ENCODE measurements at places on chromosomes 16 and 17. TPM values are rescaled to one million over a fixed set of nuclear protein-coding genes. Genes with fewer than 3 reads are reported as not detected.

IGF2BP1 gene
- 4.3 TPM for total RNA-seq

AXIN2 gene
- total RNA-seq = 2.3 TPM

KRTAP3-2 gene
- total RNA-seq = not detected

DNA sequence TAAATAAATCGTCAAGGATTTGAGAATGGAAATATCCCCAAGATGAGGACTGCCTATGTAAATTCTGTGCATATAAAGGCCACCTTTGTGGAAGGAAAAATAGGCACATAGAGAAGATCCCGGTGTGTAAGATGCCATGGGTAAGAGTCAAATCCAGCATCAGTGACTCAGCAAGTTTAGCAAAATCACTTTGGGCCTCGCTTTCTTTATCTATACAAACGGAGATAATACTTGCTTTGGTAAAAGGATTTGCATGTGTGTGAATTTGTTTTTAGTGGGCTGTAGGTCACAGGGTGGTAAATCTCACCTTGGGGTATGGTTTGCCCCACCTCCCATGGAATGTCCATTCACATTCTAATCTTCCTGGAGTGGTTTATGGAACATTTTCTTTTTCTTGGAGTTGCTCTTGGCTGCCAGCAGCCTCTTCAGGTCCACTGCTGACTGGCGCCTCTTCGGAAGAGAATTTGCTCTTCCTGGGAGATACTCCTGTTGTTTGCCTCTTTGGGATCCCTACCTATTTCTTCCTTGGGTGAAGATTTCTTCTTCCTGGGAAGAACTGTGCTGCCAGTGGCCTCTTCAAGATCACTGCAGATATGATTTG lies 587.6 kb downstream of the CDH11 start:
- DNase-seq = peak; percentile 2

DNA sequence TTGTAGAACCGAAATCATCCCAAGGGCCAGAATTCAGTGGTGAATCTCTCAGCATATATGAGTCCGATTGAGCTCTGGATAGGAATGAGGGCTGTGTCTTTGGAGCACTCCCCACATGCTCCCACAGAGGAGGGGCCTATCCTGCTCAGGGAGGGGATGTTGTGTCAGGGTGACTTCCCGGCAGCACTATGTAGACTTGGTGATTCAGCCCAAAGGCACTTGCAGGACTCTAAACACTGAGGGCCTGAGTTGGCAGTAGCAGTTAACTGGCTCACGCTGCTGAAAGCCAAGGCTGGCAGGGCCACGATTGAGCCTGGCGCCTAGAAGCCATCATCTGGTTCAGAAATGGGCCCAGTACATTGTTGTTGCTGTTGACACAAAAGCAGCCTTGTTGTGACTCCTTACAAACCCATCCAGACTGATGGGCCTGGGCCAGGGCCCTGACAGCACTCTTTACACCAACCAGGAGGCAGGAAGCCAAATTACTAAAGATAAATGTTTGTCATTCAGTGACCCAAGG lies 31.9 kb downstream of the NMT1 start:
- DNase-seq = peak; percentile 100

- no peak for DNase-seq
Observed at GRCh38 chr17:13813347-13814240, 211.9 kb upstream of the HS3ST3A1 start.
